Osteoblast (primary cell): ENCODE measurements at places on chromosomes 2 and 18.
A peak's percentile ranks its signal among the peaks of the same experiment; 100 is the strongest.

- no peak for DNase-seq
Measured at GRCh38 chr2:42186366-42186765, 17.2 kb downstream of the EML4 start.

DNA sequence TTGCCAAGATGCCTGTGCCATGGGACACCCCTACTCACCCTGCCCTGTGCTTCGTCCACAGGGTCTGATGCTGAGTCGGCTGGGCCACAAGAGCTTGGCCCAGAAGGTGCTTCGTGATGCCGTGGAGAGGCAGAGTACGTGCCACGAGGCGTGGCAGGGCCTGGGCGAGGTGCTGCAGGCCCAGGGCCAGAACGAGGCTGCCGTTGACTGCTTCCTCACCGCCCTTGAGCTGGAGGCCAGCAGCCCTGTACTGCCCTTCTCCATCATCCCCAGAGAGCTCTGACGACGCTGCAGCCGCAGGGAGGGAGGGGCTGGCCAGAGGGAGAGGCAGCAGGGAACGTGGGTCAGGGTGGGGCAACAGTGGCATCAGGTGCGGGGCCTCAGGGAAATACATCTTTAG is 81.5 kb downstream of the STPG4 start:
- peak; percentile 50 for DNase-seq

GRCh38 chr2:219404954-219405353 is 13.2 kb upstream of the DES start:
- no peak for DNase-seq

DNA sequence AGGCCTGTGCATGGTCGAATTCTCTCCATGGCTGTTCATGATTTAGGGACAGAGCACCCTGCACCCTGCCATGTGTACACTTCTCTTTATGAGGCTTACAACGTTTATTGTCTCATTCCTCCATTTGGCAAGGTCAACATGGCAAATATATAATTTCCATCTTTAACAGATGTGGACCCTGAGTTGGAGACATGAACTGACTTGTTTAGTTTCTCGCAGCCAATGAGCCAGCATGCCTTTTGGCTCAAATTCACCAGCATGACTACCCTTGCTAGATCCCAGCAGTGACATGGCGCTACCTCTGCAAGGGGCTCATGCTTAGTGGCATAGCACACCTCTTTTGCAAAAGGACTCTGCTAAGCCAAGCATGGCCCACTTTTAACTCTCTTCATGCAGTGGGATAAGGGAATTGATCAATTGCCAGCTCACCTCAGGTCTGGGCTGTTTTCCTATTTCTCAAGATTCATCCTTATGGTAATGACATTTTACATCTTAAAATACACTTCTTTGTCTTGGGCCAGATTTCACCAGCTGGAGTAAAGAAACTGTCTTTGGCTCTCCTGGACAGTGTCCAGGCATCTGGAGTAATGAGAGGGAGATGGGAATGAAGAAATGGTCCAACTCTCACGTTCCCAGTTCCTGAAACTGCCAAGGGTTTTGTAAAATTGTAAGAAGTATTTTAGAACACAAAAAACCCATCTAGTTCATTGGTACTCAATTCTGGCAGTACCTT is 159.5 kb downstream of the SETBP1 start:
- no peak for DNase-seq

GRCh38 chr2:204468746-204469429 is 76.4 kb upstream of the PARD3B start:
- peak; percentile 86 for DNase-seq

DNA sequence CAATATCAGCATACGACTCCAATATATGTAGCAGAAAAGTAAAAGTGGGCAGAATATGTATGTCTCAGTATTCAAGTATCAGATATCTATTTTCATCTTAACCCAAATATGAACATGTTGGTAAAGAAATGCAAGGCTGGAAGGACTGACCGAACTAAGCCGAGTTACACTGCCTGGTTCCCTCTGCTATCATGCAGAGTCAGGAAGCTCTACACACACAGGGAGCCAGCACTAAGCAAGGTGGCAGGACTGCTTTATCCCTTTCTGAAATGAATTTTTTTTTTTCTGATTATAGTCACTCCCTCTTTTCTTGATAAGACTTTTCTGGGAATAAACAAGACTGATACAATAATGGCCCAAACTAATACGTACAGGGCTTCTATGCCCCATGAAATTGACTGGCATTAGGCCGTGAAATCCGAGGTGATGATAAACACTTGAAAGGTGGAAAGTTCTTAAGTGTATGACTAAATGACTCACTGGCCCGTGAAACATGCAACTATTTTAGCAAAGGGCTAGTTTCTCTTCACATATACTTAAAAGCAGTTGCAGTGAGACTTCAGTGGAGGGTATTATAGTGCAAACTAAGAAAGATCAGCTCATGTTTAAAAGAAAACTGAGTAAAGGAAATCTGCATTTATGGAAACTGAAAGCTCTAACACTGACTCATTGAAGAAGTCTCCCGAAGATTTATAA is 14.9 kb downstream of the DPP4 start:
- peak; percentile 27 for DNase-seq

DNA sequence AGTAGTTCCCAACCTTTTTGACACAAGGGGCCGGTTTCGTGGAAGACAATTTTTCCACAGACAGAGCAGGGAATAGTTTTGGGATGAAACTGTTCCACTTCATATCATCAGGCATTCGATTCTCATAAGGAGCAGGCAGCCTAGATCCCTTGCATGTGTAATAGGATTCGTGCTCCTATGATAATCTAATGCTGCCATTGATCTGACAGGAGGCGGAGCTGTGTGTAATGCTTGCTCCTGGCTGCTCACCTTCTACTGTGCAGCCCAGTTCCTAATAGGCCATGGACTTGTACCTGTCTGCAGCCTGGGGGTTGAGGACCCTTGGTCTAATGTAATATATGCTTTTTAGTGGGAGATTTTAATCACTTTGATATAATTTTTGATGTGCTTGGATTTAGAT is 188.7 kb upstream of the KLHL14 start:
- no peak for DNase-seq

- no peak for DNase-seq
Measured at GRCh38 chr18:22552254-22552653, 134.5 kb upstream of the CTAGE1 start.

- peak; percentile 91 for DNase-seq
Measured at GRCh38 chr2:216195565-216196029, 86.4 kb downstream of the XRCC5 start.

GRCh38 chr2:45046786-45047185 is 37.5 kb upstream of the SIX2 start:
- DNase-seq: no peak

GRCh38 chr18:9986156-9986930 is 72.5 kb downstream of the VAPA start:
- no peak for DNase-seq

DNA sequence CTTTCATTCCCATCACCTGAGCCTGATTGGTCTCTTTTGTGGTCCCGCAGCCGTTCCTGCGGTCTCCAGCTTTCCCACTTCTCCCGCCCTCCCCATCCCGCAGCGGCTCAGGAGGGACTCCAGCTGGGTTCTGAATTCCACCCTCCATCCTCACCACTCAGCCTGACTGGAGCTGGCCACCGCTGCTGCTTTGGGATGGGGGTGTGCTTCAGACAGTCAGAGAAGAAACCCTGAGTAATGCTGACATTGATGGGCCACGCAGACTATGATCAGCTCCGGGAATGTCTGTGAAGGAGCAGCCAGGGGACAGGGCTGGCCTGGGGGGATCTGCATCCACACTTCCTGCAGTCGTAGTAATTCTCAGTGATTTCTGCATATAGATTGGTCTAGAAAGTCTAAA is 45.9 kb upstream of the TXNDC2 start:
- no peak for DNase-seq
